ENCODE measurements at places on chromosomes 2 and 18.
A peak's percentile ranks its signal among the peaks of the same experiment; 100 is the strongest.

GRCh38 chr18:24811950-24812681 is 351.7 kb downstream of the HRH4 start:
- DNase-seq, result no peak

GRCh38 chr2:226310146-226310545 is 489.5 kb downstream of the IRS1 start:
- DNase-seq, result no peak

GRCh38 chr2:121235542-121235941 is 49.5 kb downstream of the TFCP2L1 start:
- DNase-seq, result no peak

DNA sequence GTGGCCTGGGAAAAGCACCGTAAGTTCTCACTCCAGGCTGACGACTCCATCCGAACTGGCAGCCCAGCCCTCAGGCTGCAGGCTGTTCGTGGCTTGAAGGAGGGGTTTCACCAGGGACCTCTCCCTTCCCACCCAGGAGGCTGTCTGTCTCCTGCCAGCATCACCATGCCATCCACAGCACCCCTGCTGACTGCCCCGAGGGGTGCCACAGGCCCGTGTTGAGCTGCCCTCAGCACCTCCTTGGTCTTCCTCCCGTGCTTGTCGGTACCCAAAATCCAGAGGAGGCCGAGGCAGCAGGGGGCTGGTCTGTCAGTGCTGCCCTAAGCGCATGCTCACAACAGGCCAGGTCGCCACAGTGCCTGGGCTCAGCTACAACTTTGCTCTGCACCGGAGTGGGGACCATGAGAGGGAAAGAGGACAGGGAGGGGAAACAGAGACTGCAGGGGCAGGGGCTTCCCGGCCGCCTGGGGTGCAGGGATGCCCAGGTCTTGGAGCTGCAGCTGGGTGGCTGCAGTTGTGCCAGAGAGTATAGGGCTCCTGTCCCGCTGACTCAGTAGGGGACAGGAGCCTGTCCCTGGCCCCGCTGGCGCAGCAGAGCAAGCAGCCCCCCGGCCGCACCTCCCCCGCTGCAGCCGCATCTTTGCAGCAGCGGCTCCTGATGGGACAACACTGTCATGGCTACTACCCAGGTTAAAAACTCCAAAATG is 963.7 kb upstream of the CRIM1 start:
- DNase-seq, result no peak

GRCh38 chr2:200603972-200604371 is 18.2 kb downstream of the AOX1 start:
- no peak for DNase-seq

DNA sequence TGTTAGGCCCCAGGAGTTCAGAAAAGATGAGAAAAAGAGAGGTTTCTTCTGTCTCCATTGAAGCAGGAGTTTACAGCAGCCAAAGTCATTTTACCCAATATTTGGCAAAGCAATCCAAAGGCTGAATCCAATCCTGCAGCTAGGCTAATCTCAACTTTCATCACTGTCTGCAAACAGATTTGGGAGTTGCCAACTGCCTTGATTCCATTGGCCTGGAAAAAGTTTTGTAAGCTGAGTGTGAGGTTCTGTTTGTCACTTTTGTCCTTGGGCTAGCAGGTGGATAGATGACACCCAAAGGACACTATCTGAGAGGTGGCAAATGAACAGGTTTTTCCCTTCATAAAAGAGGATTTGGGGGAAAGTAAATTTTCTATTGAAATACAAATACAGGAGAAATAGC is 56.6 kb upstream of the SETBP1 start:
- DNase-seq, result no peak

GRCh38 chr18:3186678-3187658 is 32.8 kb downstream of the MYOM1 start:
- peak; percentile 60 for DNase-seq

- DNase-seq, result peak; percentile 50
Observed at GRCh38 chr2:43832457-43832856, 6.2 kb downstream of the ABCG5 start.

GRCh38 chr2:157940024-157940423 is 63.9 kb upstream of the ACVR1 start:
- DNase-seq, result no peak

GRCh38 chr2:97742381-97742847 is 29.0 kb downstream of the ZAP70 start:
- DNase-seq, result no peak

DNA sequence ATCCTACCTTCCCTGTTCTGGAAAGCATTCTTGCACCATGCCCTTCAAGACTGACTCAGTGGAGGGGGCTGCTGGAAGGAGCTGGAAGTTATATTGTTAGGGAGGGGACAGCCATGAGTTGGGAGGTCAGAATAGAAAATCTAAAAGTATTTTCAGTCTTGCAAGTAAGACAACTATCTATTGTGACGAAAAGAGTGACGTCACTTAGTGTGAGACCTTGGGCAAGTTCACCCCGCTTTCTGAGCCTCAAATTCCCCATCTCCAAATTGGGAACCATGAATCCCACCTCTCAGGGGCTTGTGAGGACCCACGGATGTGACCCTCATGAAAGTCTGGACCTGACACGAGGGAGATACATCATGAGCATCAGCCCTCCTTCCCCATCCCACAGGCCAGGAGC is 46.5 kb downstream of the FOSL2 start:
- no peak for DNase-seq

DNA sequence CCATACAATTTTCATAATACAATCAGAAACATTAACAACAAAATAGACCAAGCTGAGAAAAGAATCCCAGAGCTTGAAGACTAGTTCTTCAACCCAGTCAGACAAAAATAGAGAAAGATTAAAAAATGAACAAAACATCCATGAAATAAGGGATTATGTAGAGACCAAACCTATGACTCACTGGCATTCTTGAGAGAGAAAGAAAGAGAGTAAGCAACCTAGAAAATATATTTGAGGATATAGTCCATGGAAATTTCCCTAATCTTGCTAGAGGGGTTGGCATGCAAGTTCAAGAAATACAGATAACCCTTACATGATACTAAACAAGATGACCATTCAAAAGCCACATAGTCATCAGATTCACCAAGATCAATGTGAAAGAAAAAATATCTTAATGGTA is 281.7 kb downstream of the CCDC85A start:
- DNase-seq, result no peak

GRCh38 chr18:55398858-55399257 is 189.1 kb downstream of the TCF4 start:
- no peak for DNase-seq

GRCh38 chr2:42082016-42082415 is 34.2 kb downstream of the PKDCC start:
- no peak for DNase-seq

DNA sequence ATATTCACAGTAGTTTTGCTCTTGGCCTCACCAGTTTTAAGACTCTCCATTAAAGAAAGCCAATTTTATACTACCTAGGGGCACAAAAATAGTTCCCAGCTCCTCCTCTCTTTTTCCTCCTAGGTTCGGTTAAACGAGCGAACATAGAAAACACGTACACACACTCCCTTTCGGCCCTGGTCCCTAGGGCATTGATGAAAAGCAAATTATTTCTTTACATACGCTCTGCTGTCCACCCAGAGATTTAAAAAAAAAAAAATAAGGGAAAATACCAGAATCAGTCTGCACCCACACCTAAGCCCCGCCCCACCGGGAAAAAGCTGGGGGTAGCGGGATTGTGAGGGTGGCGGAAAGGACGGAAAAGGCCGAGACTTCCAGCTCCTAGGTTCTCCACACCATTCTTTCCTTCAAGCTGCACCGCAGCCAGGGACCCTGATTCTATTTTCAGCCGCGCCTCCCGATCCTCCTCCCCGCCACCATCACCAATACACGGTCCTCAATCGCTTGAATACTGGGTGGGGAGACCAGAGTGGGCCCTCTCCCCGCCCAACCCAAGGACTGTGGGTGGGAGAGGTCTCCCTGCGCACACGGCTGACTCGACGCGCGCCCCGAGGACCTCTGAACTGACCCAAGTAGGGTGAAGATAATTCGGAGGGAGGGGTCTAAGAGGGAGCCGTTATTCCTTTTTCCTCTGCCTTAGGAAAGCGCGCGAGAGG is 769 bp downstream of the ATF2 start:
- no peak for DNase-seq

DNA sequence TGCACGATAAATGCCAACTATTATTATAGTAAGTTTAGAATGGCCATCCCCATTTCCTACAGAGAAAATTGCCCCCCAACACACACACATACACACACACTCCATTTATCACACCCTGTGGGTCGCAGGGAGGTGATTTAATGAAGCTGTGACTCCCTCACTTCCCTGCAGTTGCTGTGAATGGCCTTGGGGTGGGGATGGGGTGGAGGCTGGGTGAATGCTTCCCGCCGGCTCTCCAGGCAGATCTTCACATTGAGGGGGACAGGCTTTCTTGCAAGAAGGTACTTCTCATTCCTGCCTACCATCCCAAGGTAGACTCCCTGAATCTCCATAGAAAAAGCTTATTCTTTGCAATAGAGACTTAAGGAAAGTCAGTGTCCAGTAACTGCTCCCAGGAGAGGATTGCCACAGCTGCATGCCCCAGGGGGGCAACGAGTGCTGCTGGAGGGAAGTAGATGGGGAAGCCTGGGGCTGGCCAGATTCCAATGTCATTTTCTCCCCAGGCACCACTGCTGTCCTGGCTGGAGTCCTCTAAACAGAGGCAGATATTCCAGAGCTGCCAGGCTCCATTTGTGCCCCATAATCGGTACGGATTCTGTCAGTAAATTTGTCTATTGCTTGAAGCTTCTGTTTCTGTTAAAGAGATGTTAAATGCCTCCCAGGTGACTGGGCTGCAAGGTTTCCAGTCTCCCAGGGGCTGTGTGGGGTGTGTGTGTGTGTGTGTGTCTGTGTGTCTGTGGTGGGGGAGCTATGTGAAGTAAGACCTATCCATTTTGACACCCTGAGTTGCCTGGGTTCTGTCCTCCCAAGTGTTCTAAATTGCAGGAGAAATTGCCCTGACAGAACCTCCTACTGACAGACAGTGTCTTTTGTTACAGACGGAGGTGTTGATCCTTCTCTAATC is 265.5 kb downstream of the SRBD1 start:
- DNase-seq, result no peak

DNA sequence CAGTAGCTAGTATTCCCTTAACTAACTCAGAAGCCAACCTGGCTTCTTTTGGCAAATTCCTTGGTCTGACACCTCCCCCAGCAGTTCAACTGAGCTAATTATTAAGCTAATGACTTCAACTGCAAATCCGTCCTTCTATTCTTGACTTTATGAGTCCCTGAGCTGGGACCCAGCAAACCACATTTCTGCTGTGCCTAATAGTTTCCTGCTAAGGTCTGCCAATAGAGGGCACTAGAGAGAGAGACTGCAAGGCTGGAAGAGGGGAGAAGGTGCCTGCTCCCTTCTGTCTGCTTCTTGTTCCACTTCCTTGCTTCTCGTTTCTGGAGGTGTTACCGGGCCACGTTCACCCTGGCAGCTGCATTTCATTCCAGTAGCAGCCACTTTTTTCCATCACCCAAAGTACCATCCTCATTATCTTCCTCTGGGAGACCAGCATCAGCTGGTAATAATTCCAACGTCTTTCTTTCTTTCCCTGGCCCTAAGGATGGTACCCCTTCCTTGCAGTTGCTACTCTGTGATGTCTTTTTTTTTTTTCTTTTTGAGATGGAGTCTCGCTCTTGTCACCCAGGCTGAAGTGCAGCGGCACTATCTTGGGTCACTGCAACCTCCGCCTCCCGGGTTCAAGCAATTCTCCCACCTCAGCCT is 352.0 kb downstream of the TNS1 start:
- DNase-seq, result peak; percentile 82

DNA sequence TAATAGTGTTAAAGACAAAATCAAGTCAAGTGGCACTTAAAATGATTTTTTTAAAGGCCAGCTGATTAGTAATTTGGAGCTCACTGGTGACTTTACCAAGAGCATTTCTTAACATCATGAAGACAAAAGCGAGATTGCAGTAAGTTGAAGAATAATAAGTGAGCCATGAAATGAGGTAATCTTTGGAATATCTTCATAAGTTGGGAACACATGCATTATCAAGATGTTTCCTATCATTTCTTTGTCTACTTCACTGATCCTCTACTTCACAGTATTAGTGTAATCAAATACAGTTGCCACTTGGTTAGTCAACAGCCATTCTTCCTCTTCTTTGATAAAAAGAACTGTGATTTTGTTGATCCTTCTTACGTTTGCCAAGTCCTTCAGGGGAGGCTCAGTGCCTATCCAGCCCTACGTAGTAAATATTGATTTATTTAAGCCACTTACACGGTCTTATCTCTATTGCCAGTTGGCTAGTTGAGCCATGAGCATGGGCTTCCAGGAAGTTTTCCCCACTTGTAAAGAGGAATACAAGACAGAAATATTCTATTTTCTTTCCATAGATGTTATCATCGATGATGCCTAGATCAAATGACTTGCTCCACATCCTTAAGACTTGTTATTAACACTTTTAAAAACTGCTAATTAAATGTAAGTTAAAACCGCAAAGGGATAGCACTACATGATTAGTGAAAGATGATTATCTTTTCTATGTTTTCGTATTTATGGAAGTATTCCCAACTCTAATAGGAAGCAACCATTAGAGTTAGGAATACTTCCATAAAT is 46.1 kb downstream of the YES1 start:
- no peak for DNase-seq

- DNase-seq, result no peak
Observed at GRCh38 chr2:212609479-212609878, 70.9 kb upstream of the ERBB4 start.

GRCh38 chr2:155157065-155157464 is 458.6 kb downstream of the KCNJ3 start:
- no peak for DNase-seq

DNA sequence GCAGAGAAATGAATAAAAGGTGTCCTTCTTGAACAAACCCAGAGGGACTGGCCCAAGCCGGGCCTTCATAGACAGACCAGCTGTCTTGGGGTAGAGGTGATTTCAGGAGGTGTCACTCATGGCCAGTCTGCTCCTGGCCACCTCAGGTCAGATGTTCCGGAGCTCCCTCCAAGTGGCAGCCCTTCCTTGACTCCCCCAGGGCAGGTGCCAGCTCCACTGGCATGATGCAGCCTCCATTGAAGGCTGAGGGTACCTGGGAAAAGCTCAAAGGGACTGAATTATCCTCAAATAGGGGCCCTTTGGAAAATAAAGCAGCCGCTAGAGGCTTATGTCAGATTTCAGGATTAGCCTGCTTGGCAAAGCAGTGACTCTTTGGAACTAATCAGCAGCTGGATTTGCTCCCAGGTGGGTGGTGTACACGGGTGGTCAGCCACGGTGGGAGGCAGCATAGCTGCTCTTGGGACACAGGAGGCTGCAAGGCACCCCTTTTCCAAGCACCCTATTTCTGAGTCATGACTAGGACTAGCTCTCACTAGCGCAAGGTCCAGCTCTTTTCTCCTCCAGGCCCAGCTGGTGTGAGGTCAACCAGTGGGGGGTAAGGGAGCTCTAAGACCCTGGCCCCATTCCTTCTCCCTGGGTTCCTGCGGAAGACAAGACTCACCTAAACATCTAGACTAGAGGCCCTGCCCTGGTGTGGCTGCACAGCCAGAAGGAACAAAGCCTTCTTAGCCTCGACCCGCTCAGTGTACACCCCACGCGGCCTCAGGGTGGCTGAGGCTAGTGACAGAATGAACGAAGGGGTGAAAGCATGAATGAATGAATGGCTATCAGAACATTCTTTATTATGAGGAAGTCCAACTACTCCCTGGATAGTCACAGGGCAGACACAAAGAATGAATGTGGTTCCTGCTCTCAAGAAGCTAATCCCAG is 29.3 kb downstream of the HS1BP3 start:
- no peak for DNase-seq

GRCh38 chr2:16031848-16032159 is 91.5 kb downstream of the MYCN start:
- DNase-seq, result no peak

GRCh38 chr2:188522517-188522916 is 230.8 kb downstream of the GULP1 start:
- no peak for DNase-seq

GRCh38 chr2:111057721-111058120 is 63.0 kb upstream of the BCL2L11 start:
- DNase-seq, result no peak

Data from hematopoietic multipotent progenitor cell treated with erythropoietin and hydrocortisone succinate and interleukin-3 and kit ligand, for 6 days (in vitro differentiated cells).